Sigmoid colon (tissue), 7 donors: ENCODE measurements at places on chromosomes 11 and 22. TPM values are rescaled to one million over a fixed set of nuclear protein-coding genes. Genes with fewer than 3 reads are reported as not detected.

Gene LRRC10B
- total RNA-seq = 0.71 TPM

GRCh38 chr11:8989453-8989852, 14.3 kb downstream of the NRIP3 start:
- no peak overlapping the region for H3K27ac ChIP-seq
- H3K36me3 ChIP-seq = no peaks in the 10 kb centered on the region
- H3K27me3 ChIP-seq = no peaks in the 10 kb centered on the region
- DNase-seq = no peak

DNA sequence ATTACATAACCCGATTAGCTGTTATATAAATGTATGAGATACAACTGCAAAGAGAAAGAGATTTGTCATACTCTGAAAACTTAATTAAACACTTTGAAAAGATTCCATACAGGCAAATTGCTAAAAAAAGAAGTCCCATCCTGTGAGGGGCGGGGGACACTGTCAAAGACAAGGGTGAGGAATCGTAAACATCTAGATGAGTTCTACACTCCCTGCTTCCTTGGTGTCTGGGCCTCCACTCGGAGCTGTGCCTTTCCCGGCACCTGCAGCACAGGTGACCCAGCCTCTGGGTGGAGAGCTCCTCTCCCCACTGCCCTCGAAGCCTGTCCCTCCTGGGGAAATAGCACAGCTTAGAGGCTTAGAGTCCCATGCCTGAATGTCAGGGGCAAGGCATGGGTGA, 69.2 kb upstream of the CRYBB3 start:
- no peaks in the 10 kb centered on the region for H3K36me3 ChIP-seq
- no peak overlapping the region for H3K27ac ChIP-seq
- DNase-seq = no peak
- peaks cover 11% of the 10 kb centered on the region for H3K4me1 ChIP-seq
- no peaks in the 10 kb centered on the region for H3K27me3 ChIP-seq

Gene RPLP2
- 632 TPM for total RNA-seq

Gene PRG3
- not detected for total RNA-seq

GRCh38 chr22:44524806-44525205, 26.8 kb upstream of the RTL6 start:
- no peak for DNase-seq
- H3K27me3 ChIP-seq = no peaks in the 10 kb centered on the region
- H3K27ac ChIP-seq = peak overlapping the region; percentile 74

- no peaks in the 10 kb centered on the region for H3K27me3 ChIP-seq
- H3K36me3 ChIP-seq = peaks cover 43% of the 10 kb centered on the region
- H3K27ac ChIP-seq = peak overlapping the region; percentile 91
Measured at GRCh38 chr11:46701078-46701654, 335 bp downstream of the ZNF408 start.

Gene OR2AG2
- 0.28 TPM for total RNA-seq

DNA sequence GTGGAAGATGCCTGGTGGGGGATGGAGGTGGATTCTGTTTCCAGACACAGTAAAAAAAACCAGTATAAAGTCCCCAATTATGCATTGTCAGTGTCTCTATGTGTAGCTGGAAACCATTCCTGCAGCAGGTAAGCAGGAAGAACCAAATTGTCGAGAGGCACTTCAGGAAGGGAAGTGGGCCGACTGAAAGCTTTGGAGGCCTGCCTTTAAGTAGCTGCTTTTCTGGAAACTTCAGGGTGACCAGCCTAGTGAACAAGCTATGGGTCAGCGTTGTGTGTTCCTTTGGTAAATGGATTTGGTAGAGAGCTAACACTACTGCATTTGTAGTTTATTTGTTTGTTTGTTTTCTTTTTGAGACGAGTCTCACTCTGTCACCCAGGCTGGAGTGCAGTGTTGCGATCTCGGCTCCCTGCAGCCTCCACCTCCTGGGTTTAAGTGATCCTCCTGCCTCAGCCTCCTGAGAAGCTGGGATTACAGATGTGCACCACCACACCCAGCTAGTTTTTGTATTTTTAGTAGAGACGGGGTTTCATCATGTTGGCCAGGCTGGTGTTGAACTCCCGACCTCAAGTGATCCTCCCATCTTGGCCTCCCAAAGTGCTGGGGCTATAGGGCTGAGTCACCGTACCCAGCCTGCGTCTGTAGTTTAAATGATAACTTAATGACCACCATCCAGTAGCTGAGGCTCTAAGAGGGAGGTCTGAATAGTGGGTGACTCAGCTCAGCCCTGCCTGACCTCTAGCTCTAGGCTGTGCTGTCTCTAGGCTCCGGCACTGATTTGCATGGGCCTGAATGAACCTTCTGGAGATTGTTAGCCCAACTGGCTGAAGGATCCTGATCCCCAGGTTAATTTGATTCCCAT, 12.8 kb downstream of the PTPRJ start:
- no peaks in the 10 kb centered on the region for H3K27me3 ChIP-seq
- no peak for DNase-seq
- H3K27ac ChIP-seq = no peak overlapping the region
- H3K4me3 ChIP-seq = no peak overlapping the region
- H3K4me1 ChIP-seq = peaks cover 11% of the 10 kb centered on the region

Gene VPS26B
- total RNA-seq = 53.7 TPM

- DNase-seq = no peak
- peak overlapping the region; percentile 5 for H3K4me3 ChIP-seq
- no peak overlapping the region for H3K27ac ChIP-seq
- no peaks in the 10 kb centered on the region for H3K4me1 ChIP-seq
- peaks cover 12% of the 10 kb centered on the region for H3K27me3 ChIP-seq
Measured at GRCh38 chr11:64027651-64028397, 7.9 kb upstream of the FLRT1 start.

GRCh38 chr11:87254562-87254961, 216.8 kb downstream of the TMEM135 start:
- no peak overlapping the region for H3K4me3 ChIP-seq
- no peaks in the 10 kb centered on the region for H3K27me3 ChIP-seq
- H3K4me1 ChIP-seq = no peaks in the 10 kb centered on the region
- DNase-seq = no peak

Gene CHCHD10
- 51.5 TPM for total RNA-seq

DNA sequence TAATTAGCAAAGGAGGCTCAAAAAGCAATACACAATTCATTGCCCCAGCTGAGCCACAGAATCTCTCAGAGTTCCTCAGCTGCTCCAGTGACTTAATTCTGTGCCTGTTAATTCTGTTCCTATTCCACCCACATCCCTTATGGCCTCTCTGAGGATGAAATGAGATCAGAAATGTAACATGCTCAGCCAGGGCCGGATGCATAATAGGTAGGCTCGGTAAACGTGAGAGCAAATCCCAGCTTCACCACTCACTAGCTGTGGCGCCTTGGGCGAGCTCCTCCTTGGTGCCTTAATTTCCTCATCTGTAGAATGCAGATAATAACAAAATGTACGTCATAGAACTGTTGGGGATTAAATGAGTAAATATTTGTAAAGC, 42.8 kb upstream of the DKK3 start:
- H3K27me3 ChIP-seq = no peaks in the 10 kb centered on the region
- DNase-seq = no peak
- H3K27ac ChIP-seq = no peak overlapping the region
- H3K4me1 ChIP-seq = no peaks in the 10 kb centered on the region
- no peak overlapping the region for H3K4me3 ChIP-seq

DNA sequence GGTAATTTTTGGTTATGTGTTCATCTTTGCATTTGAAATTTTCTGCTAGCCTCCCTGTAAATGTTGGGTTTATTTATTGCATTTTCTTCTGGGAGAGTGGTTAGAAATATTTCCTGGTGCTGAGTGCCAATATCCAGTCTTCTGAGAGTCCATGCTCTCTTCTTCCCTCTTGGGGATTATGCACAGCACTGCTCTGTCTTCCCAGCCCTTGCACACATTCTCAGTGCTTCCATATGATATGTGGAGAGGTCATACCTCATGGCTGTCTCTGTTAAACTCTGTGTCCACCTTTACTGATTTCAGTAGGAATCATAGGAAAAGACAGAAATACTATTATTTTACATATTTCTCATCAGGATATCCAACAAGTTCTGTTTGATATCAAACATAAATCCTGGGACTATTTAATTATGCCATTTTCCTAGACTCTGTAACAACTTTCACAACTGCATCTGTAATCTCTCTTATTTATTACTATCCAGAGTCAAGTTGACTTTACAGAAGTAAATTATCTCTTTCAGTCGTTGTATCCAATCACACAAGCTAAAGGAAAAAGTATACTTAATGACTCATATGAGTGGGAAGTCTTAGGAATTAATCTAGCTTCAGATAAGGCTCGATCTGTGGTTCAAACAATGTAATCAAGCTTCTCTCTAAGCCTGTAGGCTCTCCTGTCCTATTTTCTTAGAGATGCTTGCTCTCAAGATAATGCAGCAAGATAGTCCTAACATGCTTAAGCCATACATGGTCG, 2.7 kb upstream of the NXPE1 start:
- H3K27me3 ChIP-seq = no peaks in the 10 kb centered on the region
- H3K36me3 ChIP-seq = no peaks in the 10 kb centered on the region
- DNase-seq = no peak
- no peak overlapping the region for H3K4me3 ChIP-seq
- H3K4me1 ChIP-seq = peaks cover 23% of the 10 kb centered on the region
- no peak overlapping the region for H3K27ac ChIP-seq
